ENCODE measurements at places on chromosomes 11 and 22.

GRCh38 chr11:67418476-67419281, 3.2 kb downstream of the CARNS1 start:
- no peak for DNase-seq

- no peak for DNase-seq
Observed at GRCh38 chr22:32576553-32577253, 102.1 kb downstream of the FBXO7 start.

- no peak for DNase-seq
Observed at GRCh38 chr11:122367809-122368231, 251.8 kb upstream of the BLID start.

GRCh38 chr11:85180528-85180927, 446.6 kb downstream of the DLG2 start:
- DNase-seq: no peak

GRCh38 chr11:118175993-118176777, at the start of gene SCN2B:
Gene SCN2B (minus strand): TSS chr11:118176639. CDS start chr11:118176431, 208 bp downstream.
- DNase-seq: no peak

DNA sequence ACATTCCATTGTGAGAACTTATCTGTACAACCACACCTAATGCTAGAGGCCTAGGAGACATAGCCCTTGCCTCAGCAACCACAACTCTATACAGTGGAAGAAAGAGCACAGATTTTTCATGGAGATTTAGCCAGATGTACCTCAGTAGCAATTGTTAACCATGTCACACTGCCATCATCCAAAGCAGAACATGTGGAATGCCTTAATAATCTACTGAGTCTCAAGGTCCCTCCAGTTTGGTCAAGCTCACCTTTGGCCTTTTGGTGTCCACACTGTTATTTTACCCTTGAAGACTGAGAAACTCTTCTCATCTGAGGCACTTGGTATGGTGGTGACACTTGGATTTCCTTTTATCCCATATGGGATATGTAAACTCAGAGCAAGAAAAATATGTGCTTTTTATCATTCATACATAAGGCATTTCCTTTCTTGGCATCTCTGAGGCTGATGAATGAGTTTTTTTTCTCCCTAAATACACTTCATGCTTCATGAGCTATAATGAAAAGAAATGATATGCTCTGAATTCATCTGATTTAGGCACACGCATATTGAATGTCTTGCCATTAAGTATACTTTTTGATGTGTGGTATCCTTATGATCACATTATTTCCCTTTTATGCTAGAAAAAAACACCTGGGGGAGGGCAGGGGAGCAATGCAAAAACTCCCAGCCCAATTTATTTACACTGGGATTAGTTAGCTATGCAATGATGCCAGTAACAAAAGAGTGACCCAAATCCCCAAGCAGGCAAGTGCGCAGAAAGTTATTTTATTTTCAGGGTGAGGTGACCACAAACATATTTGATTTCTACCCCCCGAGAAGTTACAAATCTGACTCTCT, 63.3 kb upstream of the ME3 start:
- no peak for DNase-seq

- no peak for DNase-seq
Observed at GRCh38 chr11:83785942-83786341, 499.8 kb upstream of the CCDC90B start.

- no peak for DNase-seq
Observed at GRCh38 chr11:90349731-90350130, 126.9 kb upstream of the CHORDC1 start.

DNA sequence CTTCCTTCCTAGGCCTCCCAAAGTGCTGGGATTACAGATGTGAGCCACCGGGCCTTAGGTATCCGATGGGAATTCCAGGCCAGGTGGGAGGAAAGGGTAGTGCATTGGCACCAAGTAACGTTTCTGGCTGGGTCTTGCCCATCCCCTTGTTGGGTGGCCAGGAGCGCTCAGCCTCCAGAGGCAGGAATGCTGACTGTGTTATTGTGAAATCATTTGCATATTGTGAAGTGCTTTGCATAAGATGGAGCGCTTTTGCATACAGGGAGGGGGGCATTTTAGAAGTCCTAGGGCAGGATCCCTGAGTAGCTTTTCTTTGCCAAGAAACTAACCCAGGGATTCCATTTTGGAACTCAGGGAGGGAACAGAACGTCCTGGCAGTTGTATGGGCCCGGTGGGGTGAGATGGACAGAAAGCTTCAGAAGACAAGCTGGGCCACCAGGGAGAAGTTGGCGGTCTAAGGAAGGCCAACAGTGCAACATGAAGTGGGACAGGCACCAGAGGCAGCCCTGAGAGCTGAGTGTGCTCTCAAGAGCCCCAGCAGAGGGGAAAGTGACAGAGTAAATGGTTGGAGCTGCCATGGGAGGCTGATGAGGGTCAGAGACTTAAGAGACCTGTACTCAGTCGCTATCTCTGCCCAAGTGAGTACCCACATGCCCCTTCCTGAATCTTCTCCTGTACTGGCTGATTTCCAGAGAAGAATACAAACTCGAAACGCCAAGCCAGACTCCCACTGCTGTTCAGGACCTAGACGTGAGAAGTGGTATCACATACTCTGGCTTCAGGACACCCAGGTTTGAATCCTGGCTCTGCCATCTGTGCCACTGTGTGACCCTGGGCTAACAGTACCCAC, 1.3 kb upstream of the SLC39A13 start:
- no peak for DNase-seq

DNA sequence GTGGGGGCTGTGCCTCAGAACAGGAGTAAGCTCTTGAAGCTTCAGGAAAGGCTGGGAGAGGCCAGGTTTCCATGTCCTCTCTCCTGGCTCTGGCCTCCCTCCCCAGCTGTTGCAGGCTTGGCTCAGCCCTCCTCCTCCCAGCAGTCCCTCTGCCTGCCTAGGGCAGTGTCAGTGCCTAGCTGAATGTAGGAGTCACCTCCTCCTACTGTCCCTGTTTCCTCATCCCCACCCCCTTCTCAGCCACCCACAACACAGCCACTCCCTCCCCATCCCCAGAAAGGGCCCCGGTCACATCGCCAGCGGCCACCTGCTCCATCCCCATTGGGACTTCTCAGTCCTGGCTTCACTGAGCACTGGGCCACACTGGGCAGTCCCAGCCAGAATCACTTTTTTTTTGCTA, 2.9 kb upstream of the FBLN1 start:
- no peak for DNase-seq

- DNase-seq: no peak
Observed at GRCh38 chr22:46846150-46846831, 83.8 kb downstream of the TBC1D22A start.

- no peak for DNase-seq
Observed at GRCh38 chr11:121873766-121874165, 242.2 kb downstream of the BLID start.

DNA sequence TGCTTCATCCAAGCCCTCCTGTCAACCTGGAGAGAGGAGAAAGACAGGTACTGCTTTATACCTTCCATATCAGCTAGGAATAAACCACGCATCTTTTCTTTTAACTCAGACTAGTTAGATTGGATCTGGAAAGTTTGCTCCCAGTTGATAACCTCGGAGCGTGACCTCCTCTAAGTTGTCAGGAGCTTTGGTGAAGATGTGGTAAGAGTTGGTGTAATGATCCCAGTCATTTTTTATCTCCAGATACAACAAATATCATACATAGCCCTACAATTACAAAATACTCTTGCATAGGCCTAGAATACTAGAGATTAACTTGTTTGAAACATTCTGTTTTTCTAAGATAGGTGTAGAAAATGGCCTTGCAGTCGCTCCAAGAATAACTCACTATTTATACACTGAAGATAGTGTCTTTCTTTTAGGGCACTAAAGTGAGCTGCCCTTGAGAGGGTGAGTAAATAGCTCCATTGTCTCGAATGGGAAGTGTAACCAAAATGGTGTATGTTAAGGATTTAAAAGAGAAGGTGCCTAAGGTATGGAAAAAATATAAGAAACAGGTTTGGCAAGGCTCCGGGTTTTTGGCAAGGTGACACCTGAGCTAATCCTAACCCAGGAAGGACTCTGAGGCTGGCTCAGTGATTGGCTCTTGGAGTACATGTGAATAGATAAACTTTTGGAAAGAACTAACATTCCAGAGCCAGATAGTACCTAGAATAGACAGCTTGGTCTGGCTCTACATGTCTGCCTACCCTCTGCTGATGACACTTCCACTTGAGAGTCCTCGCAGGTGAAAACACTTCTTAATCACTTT, 59.4 kb downstream of the GLYATL1 start:
- no peak for DNase-seq

DNA sequence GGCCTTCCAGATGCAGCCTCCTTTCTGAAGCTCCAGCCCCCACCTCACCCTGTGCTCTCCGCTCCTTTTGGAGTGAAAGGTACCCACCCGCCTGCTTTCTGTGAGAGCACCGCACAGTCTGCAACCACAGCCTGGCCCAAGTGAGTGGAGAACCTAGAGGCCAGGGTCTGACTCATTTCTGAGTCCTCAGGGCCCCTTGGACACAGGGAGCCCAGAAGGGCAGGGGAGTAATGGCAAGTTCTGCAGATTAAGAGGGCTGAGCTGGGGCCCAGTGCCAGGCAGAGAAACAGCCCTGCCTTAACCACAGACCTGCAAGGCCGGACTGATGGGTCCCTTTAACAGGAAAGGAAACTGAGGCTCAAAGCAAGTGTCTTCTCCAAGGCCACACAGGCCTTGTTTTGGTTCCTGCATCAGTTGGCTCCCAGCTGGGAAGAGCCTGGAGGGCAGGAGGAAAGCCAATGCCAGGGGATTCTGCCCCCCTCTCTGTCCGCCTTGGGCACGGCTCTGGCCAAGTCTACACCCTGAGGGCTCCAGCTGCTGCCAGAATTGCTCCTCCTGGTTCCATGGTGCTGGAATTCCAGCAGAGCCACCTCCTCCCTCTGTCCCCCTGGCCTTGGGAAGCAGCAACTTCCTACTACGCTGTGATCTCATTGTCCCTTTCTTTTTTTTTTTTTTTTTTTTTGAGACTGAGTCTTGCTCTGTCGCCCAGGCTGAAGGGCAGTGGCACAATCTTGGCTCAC, 55.1 kb downstream of the CYTH4 start:
- DNase-seq: no peak

- DNase-seq: no peak
Observed at GRCh38 chr11:66015454-66015881, 3.7 kb downstream of the CST6 start.

DNA sequence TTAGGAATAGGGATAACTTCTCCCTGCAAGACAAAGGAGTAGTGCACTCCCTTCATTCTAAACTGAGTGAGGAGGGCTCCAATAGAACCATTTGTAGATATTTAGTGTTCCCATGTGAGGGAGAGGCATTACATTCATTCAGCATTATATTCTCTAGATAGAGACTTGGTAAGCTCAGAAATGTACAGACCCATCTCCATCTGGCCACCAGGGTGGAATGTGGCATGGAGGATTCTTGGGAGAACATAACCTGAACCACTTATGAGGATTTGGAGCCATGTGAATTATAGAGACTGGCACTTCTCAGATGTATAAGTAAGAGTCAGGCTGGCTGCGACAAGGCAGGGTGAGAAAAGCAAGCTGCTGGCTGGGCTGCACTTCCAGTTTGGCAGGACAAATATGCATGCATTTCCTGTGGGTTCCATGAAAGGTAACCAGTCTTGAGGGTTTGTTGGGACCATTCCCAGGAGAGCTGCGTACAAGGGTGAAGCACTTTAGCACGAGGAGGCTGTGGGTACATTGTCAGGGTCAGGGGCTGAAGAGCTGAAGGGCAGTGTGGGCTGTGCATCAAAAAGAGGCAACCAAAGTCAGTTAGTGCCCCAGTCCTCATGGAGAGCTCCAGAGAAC, 9.2 kb downstream of the RRP8 start:
- no peak for DNase-seq

- DNase-seq: no peak
Observed at GRCh38 chr22:19490628-19491230, 11.0 kb downstream of the CDC45 start.

GRCh38 chr11:21567645-21568290, 625.1 kb upstream of the ANO5 start:
- DNase-seq: peak; percentile 63

GRCh38 chr11:71929491-71929890, 645 bp downstream of the RNF121 start:
- DNase-seq: no peak

DNA sequence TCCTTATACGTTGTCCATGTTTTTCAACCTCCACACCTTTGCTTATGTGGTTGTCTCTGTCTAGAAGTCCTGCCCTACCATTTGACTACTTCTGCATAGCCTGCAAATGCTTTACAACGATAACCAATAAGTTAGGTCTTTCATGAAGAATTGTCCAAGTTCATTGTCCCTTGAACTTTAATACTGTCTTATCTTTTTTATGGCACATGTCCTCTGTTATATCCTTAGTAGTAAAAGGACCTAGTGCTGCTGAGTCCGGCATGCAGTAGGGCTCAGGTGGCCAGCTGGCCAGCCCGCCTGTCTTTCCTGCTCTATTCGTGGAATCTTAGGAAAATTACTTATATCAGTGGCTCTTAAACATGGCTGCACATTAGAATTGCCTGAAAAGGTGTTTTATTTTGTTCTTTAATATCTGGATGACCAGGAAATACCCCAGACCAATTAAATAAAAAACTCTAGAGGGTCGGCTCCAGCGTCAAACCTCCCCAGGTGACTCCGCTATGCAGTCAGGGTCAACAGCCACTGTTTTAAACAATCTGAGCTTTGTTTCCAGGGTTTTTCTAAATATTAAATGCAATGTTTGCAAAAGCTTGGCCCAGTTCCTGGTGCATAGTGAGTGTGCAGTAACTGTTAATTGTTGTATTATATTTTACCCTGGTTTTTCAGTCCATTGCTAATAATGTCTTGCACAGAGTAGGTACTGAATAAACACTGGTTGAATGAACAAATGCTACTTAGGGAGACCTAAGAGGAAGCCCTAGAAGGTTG, 64.6 kb upstream of the SESN3 start:
- DNase-seq: no peak

GRCh38 chr22:28075358-28075981, 156.4 kb upstream of the PITPNB start:
- DNase-seq: no peak

- DNase-seq: no peak
Observed at GRCh38 chr22:40525250-40525884, 111.2 kb downstream of the MRTFA start.

DNA sequence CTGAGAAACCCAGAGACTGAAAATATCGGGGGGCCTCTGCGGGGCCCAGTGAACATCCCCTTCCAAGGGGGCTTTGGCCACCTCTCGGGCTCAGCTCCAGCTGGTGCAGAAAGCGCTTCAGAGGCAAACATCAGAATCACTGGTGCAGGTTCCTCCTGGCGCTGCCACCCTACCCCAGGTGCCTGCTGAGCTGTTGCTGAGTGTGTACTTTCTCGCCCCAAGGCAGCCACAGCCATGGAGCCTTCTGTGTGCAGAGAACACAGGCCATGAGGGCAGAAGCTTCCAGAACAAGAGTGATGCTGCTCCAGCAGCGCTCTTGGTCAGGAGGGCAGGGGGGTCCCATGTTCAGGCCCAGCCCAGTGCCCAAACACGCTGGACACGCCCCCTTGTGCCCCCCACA, 6.3 kb downstream of the DRD4 start:
- DNase-seq: no peak

GRCh38 chr11:132427611-132428010, 1057.2 kb downstream of the NTM start:
- DNase-seq: no peak

- no peak for DNase-seq
Observed at GRCh38 chr11:73322382-73323306, 14.6 kb downstream of the ARHGEF17 start.

- no peak for DNase-seq
Observed at GRCh38 chr22:25110596-25110845, 89.1 kb upstream of the CRYBB3 start.

GRCh38 chr11:116792869-116793771, 1.4 kb upstream of the APOA5 start:
- DNase-seq: no peak

- DNase-seq: no peak
Observed at GRCh38 chr11:78038697-78039313, 15.7 kb upstream of the KCTD14 start.

- no peak for DNase-seq
Observed at GRCh38 chr11:15180212-15180792, 65.6 kb downstream of the INSC start.

Measured in NCI-H2081 treated with DMSO at 0.1 percent for 48 hours (cell line).